ENCODE measurements at places on chromosomes 16 and 17. TPM values are rescaled to one million over a fixed set of nuclear protein-coding genes. Genes with fewer than 3 reads are reported as not detected.

GRCh38 chr17:67461876-67462275 is 84.8 kb downstream of the PITPNC1 start:
- no peak for DNase-seq

GRCh38 chr17:44448412-44448811 is 54.8 kb downstream of the GPATCH8 start:
- DNase-seq, result no peak

Gene CRHR1
- not detected for polyA plus RNA-seq

DNA sequence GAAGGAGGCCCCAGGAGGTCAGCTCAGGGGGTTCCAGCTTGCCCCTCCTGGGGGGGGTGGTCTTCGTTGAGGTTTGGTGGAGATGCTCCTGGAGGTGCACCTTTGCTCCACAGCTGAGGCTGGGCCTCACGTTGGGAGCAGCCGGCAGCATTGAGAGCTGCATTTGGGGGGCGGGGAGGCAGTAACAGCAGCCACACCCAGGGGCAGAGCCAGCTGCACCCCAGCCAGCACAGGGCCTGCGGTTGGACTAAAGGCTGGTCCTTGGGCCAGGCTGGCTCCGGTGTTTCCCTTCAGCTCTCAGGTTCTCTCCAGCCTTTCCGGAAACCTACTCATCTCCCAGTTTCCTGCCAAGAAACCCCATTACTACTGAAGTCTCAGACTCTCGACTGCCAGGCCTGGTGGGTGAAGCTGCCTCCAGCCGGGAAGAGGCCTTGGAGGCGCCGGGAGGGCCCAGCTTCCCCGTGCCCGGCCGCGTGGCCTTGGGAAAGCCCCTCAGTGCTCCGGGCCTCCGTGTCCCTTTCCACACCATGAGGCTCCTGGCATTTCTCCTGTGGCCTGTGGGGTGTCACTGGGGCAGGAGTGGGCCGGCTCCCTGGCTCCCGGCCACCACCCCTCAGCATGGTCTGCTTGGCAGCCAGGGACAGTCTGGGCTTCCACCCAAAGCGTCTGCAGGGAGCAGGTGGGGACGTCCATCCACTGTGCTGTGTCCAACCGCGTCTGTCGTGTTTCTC is 14.0 kb upstream of the BAIAP2 start:
- peak; percentile 91 for DNase-seq

GRCh38 chr16:10501016-10501607 is 79.3 kb downstream of the EMP2 start:
- DNase-seq, result no peak

GRCh38 chr16:3961449-3961849 is 80.9 kb upstream of the CREBBP start:
- DNase-seq, result peak; percentile 79

Gene CES3
- polyA plus RNA-seq, result not detected

DNA sequence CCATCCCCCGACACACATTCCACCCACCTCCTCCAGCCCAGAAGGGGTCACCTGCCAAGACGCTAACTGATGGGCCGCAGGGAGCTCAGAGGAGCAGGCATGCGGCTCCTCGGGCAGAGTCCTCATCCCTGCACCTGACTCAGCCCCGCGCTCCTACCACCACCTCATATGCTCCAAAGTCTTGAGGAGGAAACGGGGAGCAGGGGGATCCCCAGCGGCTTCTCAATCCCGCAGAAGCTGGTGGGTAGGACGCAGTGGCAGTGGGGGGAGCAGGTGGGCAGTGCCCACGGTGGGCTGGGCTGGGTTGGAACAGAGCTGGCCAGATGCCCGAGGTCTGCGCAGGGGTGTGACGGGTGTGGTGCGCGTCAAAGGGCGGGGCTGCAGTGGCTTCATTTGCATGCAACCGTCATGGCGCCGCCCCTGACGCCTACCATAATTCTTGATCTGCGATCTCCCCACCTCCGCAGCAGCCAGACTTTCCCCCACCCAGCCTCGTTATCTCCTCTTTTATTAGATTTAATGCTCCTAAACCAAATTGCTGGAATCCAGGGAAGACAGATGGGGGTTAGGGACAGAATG is 39.0 kb upstream of the EMP2 start:
- peak; percentile 31 for DNase-seq

GRCh38 chr17:73201215-73202069 is 8.6 kb downstream of the COG1 start:
- no peak for DNase-seq

- no peak for DNase-seq
Measured at GRCh38 chr16:7148606-7149005, 184.0 kb upstream of the RBFOX1 start.

Gene ACSM2B
- polyA plus RNA-seq, result not detected

Gene SULT1A4
- polyA plus RNA-seq, result 1.0 TPM

DNA sequence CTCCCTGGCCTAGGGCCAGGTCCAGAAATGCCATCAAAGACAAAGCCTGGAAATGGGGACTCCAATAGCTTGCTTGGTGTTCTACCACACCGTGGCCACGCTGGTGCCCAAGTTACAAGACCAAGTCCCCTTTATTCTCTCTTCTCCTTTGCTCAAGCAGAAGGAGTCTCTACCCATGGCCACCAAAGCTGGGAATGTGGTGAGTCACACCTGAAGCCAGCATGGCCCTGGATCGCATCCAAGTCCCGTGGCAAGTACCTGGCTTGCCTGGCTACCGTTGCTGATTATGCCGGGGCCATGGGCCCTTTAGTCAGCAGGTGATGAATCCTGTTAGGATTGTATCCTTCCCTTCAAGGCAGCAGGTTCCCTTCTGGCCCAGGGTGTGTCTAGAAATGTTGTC is 260.0 kb downstream of the HAPSTR1 start:
- DNase-seq, result no peak

GRCh38 chr16:1700246-1700645 is 5.7 kb upstream of the MAPK8IP3 start:
- DNase-seq, result no peak

Gene ABCA6
- 2.1 TPM for polyA plus RNA-seq

DNA sequence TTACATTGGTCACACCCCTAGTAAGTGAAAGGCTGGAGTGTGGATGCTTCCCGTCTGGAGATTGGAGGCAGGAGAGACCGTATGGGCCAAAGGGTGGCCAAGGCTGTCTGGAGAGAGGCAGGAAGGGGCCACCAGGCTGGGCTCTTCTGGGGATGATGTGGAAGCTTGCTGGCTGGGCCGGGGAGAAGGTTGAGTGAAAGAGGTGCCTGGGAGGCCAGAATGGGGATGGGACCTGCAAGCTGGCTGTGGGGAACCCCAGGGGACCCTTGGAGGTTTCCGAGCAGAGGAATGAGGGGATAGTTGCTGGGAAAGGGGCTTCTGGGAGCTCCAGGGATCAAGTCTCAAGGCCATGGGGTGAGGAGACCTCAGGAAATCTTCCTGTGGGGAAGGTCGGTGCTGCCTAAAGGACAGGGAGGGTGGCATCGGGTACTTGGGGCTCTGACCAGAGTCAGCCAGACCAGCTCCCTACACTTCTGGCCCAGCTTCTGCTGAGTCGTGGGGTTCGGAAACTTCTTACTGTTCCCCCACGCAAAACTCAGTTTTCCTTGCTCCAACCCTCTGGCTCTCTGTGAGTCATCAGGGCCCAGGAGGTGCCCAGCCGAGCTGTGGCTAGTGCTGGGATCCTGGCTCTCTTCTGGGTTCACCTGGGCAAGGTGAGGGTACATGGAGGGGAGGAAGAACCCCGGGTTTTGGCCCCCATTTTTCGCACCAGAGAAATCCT is 3.1 kb downstream of the MRC2 start:
- DNase-seq, result peak; percentile 81

- DNase-seq, result peak; percentile 18
Measured at GRCh38 chr17:75124041-75124818, 7.3 kb downstream of the NT5C start.

DNA sequence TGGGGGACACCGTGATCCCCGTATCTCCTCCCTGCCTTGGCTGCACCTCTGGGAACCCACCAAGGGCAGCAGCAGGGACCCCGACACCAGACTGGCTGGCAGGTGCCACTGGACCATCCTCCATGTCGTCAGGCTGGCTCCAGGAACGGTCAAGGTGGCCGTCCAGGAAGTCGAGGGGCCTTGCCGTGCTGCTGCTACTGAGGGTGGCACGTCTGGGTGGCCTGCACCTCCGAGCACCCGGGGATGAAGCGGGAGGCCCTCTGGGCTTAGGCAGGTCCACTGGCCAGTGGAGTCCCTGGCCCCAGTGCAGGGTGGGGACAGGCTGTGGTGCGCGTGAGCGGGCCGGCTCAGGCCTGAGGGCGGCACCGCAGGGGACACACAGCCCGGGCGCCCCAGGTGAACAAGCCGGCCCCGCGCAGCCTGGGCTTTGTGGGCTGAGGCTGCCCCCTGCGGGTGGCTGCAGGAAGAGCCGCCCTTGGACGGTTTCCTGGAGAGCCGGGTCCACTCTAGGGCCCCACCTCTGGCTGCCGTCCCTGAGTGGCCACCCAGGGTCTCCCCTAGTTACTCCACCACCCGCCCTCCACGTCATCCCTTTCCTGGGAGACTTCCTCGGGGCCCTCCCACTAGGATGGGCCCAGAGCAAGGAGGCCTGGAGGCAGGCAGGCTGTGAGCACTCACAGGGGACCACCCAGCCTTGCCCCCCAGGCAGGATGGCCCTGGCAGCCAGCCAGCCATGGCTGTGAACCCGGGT is 42.8 kb upstream of the ZC3H18 start:
- peak; percentile 74 for DNase-seq

GRCh38 chr16:85166281-85166680 is 54.0 kb upstream of the CIBAR2 start:
- no peak for DNase-seq

- no peak for DNase-seq
Measured at GRCh38 chr16:15925631-15926030, 23.8 kb upstream of the ABCC1 start.

DNA sequence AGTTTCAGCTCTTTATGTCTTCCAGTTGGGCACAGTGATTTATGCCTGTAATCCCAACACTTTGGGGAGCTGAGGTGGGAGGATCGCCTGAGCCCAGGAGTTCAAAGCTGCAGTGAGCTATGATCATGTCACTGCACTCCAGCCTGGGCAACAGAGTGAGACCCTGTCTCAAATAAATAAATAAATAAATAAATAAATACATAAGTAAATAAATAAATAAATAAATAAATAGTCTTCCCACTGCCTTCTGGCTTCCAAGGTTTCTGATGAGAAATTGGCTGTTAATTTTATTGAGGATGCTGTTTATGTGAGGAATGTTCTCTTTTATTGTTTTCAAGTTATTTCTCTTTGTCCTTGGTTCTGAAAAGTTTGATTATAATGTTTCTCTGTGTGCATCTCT is 1507.6 kb upstream of the GOT2 start:
- no peak for DNase-seq

- no peak for DNase-seq
Measured at GRCh38 chr16:67547423-67548264, 14.7 kb upstream of the CTCF start.

GRCh38 chr17:56884483-56885311 is 29.2 kb downstream of the TRIM25 start:
- no peak for DNase-seq

- no peak for DNase-seq
Measured at GRCh38 chr17:12773153-12773552, 16.1 kb upstream of the ARHGAP44 start.

Gene TBC1D3K
- not detected for polyA plus RNA-seq

Gene BBS2
- 66.2 TPM for polyA plus RNA-seq

- DNase-seq, result peak; percentile 52
Measured at GRCh38 chr17:49815761-49816281, 27.3 kb downstream of the KAT7 start.

DNA sequence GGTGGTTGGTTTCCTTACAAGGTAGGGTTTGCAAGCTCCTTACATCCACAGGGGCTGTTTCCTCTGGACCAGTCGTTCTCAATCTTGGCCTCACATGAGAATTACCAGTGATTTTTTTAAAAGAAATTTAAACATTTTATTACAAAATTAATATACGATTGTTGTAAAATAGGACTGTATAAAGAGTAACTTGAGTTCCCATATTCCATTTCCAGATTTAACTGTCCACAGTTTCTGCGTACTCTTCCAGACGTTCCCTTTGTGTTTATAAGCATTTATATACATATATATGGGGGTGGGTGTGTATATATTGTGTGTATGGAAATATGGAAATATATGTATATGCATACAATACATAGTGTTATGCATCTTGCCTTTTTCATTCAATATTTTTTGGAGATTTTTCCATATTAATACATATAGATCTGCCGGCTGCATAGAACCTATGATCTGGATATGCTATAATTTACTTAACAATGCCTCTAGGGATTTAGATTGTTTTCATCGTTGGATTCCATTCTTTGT is 31.5 kb downstream of the HLF start:
- no peak for DNase-seq

Gene SLFN14
- not detected for polyA plus RNA-seq

GRCh38 chr17:17207998-17208397 is 1.9 kb upstream of the PLD6 start:
- no peak for DNase-seq

DNA sequence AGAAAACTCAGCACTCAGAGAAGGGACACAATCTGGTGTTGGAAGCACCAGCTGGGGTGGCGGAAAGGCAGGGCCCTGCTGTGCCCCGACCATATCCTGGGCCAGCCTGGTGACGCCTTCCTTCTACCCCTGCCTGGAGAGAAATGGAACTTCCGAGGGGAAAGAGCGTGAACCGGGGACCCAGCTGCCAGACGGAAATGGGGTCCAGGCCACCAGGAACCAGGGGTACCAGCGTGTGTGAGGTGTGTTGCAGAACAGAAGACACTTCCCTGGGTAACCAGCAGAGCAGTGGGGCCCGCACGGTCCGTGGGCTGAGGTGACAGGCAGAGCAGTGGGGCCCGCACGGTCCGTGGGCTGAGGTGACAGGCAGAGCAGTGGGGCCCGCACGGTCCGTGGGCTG is 6.8 kb downstream of the RAB40B start:
- no peak for DNase-seq

Gene ZSCAN10
- not detected for polyA plus RNA-seq

DNA sequence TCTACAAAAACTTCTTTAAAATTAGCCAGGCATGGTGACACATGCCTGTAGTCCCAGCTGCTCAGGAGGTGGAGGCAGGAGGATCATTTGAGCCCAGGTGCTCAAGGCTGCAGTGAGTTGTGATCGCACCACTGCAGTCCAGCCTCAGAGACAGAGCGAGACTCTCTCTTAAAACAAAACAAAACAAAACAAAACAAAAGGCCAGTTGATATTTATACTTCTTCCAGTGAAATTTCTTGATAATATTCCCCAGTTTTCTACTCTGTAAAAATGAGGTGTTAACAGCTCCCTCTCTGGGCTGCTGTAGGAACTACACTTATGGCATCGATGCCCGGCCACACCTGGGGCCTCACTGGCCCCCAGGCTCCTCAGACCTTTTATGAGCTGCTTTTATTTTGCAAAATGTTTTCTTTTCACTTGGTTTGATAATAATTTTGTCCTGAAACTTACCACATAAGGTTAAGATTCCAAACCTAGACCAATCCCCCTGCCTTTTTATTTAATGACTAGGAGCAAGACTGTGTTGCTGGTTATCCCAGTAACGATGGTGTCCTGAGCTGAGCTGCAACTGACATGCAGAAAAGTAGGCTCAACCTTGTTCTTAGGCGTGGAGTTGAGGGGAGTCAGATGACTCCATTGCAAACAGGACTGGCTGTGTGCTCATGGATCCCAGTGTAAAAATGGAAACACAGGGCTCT is 17.6 kb downstream of the MAPK8IP3 start:
- peak; percentile 61 for DNase-seq

DNA sequence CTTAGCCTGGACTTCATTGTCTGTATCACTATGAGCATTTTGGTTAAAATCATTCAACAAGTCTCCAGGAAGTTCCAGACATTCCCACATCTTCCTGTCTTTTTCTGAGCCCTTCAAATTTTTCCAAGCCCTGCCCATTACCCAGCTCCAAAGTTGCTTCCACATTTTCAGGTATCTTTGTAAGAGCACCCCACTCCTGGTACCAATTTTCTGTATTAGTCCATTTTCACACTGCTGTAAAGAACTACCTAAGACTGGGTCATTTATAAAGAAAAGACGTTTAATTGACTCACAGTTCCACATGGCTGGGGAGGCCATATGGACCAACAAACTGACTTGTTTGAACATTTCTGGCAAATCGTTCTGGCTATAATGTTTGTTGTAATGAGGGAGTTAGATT is 67.4 kb downstream of the CDRT15 start:
- no peak for DNase-seq

All from GM23248 (cell line).